ENCODE measurements at places on chromosomes 2 and 18.
A peak's percentile ranks its signal among the peaks of the same experiment; 100 is the strongest.

GRCh38 chr2:230998882-230999281 lies 3.0 kb downstream of the SPATA3 start:
- DNase-seq, result no peak

- no peak for DNase-seq
Measured at GRCh38 chr2:12061286-12062052, 315.0 kb downstream of the LPIN1 start.

DNA sequence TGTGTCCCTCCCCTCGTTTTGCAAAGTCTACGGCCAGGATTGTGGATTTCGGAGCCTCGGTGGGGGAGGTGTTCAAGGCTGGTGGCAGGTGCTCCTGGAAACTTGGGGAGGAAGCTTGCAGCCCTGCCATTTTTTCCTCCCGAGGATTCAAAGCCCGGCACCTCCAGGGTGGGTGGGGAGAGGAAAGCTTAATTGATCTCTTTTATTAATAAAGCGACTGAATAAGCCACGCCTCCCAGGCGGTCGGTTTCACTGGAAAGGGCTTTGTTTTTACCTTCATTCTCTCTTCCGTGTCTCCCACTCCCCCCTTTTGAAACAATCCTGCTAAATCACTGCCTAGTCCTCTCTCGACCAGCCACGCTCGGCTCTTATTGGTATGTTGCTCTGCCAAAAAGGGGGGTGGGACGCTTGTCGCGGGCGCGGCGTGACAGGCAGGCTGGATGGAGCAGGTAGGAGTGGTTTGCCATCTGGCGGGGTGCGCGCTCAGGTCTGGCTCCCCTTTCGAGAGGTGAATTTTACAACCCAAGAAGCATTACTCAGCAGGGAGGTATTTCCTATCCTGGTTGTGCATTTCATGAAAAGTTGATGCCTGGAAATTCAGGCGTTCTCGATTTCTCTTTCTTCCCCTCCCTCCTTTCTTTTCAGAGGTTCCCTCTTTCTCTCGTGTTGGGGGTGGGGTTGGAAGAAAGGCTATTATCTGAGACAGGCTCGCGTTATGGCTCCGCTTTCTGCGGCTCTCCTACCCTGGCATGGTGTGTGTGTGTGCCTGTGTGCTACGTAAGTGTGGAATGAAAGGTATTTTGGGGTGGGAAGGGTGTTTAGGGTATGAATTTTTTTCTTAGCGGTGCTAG lies 1.4 kb downstream of the NEDD4L start:
- peak; percentile 21 for DNase-seq

GRCh38 chr2:169285531-169286235 lies 76.7 kb downstream of the LRP2 start:
- no peak for DNase-seq

- no peak for DNase-seq
Measured at GRCh38 chr18:7839548-7839947, 272.4 kb downstream of the PTPRM start.

GRCh38 chr2:31324016-31324633 lies 90.2 kb downstream of the EHD3 start:
- no peak for DNase-seq

- DNase-seq, result no peak
Measured at GRCh38 chr18:36649205-36649604, 179.6 kb downstream of the TPGS2 start.

DNA sequence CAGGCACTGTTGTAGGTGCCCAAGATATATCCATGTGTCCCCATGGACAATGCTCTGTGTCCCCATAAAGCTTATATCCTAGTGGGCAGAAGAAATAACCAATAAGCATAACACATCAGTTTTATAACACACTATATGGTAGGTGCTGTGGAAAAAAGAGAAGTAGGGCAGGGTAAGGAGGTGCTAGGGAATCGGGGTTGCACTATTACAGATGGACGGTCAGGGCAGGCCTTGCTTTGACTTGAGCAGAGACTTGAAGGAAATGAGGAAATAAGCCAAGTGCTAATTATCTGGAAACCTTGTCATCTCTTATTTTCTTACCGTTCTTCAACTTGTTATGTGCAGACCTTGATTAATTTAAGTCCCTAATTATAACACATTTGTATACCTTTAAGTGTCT lies 82.0 kb downstream of the PHLPP1 start:
- no peak for DNase-seq

DNA sequence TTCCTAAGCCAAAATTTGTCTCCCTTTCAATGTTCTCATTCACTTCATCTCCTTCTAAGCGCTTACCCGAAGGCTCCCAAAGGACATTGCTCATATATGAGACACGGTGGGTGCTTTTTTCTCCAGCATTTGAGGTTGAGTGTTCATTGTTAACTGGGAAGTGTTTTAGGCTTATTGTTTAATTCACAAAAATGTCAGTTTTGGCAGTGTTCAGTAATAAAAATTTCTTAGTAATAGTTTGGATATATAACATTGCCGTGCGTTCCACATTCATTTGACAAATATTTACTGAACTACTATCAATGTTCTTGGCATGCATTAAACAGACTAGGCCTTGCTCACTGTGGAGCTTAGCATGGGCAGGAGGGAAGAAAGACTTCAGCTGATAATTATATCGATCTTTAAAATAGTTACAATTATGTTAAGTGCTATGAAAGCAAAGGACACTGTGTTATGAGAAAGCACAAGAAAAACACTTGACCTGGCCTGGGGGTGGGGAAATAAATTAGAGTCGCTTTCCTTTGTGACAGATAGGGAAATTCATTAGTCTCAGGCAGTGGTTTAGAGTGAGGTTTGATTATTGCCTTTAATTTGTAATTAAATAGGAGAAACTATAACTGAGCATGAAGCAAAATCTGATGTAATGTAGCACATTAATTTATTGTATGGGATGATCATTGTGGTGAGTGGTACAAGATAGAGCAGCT lies 82.2 kb upstream of the DOCK10 start:
- no peak for DNase-seq

- peak; percentile 7 for DNase-seq
Measured at GRCh38 chr18:73235491-73235890, 367.7 kb upstream of the NETO1 start.

GRCh38 chr18:13447621-13448334 lies 229.2 kb downstream of the LDLRAD4 start:
- peak; percentile 34 for DNase-seq

DNA sequence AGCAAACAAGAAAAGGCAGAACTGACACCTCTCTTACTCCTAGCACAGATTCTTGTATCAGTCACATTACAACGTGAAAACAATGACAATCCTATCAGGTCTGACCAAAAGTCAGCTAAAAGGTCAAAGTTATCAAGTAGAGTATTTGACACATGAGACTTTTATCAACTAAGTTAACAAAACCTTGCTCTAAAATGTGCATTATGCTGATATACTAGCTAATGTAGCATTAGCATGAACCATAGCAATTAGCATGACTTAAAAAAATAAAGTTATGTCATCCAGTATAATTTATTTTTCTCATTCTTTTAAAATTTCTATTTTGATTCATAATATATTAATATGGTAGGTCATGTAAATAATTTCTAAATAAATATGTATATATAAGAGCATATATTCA lies 41.4 kb upstream of the TTC32 start:
- DNase-seq, result no peak

- no peak for DNase-seq
Measured at GRCh38 chr2:223971-224760, 39.7 kb downstream of the SH3YL1 start.

- DNase-seq, result no peak
Measured at GRCh38 chr2:71689393-71689792, 236.0 kb downstream of the DYSF start.

DNA sequence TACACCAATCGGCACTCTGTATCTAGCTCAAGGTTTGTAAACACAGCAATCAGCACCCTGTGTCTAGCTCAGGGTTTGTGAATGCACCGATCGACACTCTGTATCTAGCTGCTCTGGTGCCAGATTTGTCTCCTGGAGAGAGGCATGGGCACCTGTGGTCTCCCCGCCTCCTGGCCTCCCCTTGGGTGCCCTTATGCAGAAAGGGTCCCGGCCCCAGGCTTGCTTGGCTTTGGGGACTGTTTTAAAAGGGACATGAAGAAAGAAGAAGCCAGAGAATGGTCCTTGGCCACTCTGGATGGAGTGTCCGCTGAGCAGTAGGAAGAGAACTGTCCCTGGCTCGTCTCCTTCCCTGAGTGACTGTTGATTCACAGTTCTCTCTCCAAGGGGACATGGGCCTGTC lies 11.5 kb upstream of the ALPP start:
- DNase-seq, result no peak

DNA sequence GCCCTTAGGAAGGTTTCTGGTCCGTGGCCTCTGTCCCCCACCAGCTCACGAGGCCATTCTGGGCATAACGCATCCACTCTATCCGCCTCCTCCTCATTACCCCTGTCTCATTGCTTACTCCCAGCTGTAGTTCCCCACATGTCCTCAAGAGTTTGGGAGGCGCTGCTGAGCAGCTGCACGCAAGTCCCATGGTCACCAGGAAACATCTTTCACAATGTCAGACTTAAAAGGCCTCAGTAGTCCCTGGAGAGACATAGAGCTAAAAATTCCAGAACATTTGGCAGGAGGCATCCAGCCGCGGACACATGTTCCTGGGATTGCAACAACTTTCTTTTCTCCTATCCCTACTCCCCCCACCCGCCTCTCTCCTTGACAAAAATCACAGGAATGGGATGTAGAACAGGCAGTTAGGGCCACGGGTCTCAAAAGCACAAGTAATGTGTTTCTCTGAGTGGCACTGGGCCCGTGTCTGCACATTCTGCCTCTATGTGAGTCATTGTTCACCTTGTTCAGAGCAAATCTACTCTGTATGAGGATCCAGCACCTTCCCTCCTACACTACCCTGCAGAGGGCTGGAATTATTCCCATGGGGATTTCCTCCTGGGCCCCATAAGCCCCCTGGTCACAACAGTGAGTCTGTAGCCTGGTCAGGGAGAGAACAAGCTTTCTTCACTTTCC lies 8.1 kb downstream of the LBH start:
- DNase-seq, result peak; percentile 95

DNA sequence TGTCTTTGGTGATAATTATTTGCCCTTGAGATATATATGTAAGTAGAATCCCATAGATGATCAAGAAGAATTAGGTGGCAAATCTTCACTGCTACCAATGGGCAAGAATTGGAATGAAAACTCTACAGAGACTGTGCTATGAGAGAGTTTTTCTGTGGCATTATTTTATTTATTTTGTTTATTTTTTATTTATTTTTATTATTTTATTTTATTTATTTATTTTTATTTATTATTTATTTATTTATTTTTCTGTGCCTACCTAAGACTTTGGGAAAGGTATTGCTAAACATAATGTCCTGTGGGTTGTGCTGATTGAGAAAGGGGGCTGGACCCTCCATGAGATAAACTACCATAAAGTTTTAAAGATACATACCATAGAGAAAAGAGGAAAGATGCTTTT lies 16.6 kb upstream of the NR4A2 start:
- no peak for DNase-seq

DNA sequence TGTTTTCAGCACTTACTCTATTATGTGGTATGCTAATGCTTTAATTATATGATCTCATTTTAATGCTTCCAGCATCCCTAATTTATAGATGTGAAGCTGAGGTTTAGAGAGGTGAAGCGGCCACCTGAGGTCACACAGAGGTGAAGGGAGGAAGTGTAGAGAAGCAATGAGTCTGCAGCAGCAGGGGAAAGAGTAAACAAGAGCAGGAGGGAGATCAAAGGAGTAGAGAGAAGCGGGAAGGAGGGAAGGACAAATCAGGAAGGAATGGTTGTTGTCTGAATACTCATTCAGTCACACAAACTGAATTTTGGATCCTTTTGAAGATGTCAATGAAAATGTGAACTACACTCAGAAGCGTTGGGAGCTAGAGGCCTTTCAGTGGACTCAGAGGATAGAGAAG lies 130.0 kb downstream of the CPS1 start:
- no peak for DNase-seq

GRCh38 chr2:23698721-23699579 lies 228.0 kb downstream of the ATAD2B start:
- peak; percentile 45 for DNase-seq

GRCh38 chr18:58579561-58580047 lies 49.3 kb downstream of the ALPK2 start:
- DNase-seq, result peak; percentile 85

DNA sequence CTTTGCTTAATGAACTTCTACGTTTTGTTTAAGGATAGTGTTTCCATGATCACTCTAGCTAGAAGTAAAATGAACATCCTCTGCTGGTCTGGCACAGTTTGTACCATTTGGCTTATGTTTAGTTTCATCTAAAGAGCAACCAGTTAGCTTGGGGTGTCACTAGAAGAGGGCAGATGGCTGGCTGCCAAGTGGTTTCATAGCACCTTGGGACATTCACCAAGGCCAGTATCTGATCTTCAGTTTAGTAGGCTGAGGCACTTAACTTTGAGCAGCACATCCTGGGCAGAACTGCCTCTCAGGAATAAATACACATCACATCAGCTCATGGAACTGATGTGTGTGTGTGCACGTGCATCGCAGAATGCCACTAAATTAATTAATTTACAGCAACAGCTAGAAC lies 68.4 kb downstream of the NXPH2 start:
- DNase-seq, result no peak

GRCh38 chr2:239966853-239967552 lies 58.1 kb downstream of the NDUFA10 start:
- peak; percentile 38 for DNase-seq

GRCh38 chr18:61926532-61926931 lies 33.7 kb upstream of the RNF152 start:
- DNase-seq, result no peak

GRCh38 chr2:127649684-127650040 lies 3.7 kb downstream of the GPR17 start:
- peak; percentile 88 for DNase-seq

GRCh38 chr2:196534495-196534894 lies 105.0 kb upstream of the CCDC150 start:
- no peak for DNase-seq

DNA sequence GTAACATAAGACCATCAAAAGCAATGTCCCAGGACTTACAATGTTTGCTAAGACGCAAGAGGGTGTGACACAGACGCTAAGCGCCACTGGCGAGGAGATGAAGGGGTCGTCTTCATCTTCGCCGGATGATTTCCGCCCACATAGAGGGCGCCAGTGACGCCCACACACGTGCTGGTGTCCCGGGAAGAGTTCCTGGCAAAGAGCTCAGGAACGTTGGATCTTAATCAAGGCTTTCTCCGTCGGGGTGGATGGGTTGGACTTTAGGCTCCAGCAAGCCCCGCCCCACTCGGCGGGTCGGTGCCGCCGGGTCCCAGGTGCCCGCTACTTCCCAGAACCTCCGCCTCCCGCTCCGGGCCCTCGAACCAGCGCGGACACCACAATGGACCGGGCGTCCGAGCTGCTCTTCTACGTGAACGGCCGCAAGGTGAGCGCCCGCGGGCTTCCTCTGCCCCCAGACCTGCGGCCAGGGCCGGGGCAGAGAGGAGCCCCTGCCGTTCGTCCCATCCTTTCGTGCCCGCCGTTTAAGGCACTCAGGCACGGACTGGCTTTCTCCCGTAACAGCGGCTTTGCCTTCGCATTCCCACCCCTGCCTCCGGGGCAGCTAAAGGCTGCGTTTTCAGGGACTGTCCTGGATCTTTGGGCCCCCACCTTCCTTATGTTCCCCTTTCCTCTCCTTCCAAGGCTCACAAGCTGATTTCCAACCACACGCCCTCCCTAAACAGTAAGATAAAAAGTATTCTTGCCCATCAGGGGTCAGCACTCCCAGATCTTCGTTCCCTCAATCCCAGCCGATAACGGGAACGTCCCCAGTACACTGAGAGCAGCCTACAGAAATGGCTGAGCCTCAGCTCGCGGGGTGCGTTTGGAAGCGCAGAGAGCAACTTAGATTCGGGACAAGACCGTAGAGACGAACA lies at the start of gene AOX1:
AOX1 (plus strand) TSS at position 285 of the 914 bp plus-strand sequence; CDS start at position 380, 95 bp downstream.
- peak; percentile 67 for DNase-seq

- DNase-seq, result no peak
Measured at GRCh38 chr18:37332628-37333420, 232.8 kb downstream of the CELF4 start.

GRCh38 chr2:98683728-98684127 lies 47.2 kb downstream of the MGAT4A start:
- DNase-seq, result no peak
